NCI-H1417 (cell line): ENCODE measurements at places on chromosomes 11 and 22.

- no peak for DNase-seq
Measured at GRCh38 chr11:45384016-45384415, 97.9 kb upstream of the SYT13 start.

GRCh38 chr11:13338019-13338426 lies 60.4 kb downstream of the BMAL1 start:
- DNase-seq, result no peak

DNA sequence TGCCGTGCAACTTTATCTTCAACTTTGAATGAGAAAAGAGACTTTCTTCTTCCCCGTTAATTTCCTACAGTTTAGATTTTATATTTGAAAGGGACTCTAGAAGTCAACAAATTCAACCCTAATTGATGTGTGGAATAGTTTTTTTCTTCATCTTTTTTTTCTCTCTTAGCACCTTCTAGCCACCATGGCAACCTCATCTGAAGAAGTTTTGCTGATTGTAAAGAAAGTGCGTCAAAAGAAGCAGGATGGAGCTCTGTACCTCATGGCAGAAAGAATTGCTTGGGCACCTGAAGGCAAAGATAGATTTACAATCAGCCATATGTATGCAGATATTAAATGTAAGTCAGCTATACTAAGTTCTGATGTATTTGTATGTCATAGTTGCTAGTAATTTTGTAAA lies 10.5 kb downstream of the GTF2H1 start:
- no peak for DNase-seq

- no peak for DNase-seq
Measured at GRCh38 chr22:50199251-50199721, 1.5 kb upstream of the SELENOO start.

GRCh38 chr11:61164606-61165424 lies 3.6 kb upstream of the VPS37C start:
- DNase-seq, result peak; percentile 81

GRCh38 chr11:63599211-63600122 lies 14.8 kb downstream of the PLAAT3 start:
- no peak for DNase-seq

GRCh38 chr11:13667245-13667644 lies 1.2 kb upstream of the FAR1 start:
- peak; percentile 30 for DNase-seq

- DNase-seq, result peak; percentile 73
Measured at GRCh38 chr11:129278586-129279319, 86.6 kb upstream of the ARHGAP32 start.

DNA sequence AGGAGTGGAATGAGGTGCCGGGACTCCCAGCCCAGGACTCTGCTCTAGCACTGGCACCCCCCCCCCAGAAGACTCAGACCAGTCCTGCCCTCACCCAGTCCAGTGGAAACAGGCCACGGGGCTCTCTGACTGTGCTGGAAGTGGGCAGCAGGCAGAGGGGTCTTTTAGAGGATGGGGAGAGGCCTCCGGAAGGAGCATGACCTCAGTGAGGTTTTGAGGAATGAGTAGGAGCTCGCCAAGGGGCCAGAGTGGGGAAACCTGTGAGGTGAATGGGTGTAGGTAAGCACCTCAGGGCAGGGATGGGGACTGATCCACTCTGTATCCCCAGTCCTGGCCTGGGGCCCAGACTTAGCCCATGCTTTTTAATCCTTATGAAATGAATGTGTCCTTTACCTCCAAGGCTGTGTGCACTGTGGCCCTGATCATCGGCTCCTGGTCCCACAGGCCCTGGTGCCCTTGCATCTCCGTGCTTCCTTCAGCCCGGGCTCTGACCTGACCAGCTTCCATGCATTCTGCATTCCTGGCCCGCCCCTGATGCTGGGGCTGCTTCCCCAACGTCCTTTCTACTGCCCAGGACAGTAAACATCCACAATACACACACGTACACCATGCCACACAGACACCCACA lies 24.4 kb upstream of the RFPL3 start:
- no peak for DNase-seq

GRCh38 chr11:123083623-123084029 lies 21.7 kb upstream of the HSPA8 start:
- DNase-seq, result no peak

- no peak for DNase-seq
Measured at GRCh38 chr11:68549789-68550484, 89.4 kb downstream of the PPP6R3 start.

DNA sequence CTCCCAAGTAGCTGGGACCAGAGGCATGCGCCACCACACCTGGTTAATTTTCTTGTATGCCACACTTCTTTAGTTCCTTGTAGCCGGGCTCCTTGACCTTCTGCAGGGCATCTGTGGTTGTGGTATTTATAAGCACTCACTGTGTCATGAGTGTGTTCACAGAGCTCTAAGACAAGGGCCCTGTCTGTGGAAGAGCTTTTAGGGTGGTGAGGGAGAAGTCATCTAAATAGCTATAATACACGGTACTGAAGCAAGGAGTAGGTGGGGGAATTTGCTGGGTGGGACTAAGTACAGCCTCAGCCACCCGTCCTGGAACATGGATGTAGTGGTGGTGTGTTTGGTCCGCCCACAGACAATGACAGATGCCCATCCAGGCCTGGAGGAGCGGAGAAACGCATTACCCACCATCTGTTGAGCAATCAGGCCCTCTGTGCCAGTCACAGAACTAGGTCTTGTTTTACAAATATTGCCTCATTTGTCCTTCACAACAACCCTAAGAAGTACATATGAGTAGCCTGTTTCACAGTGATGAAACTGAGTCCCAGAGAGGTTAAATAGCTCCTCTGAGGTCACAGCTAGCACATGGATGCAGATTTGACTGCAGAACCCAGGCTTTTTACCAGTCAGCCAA lies 10.1 kb downstream of the ACO2 start:
- no peak for DNase-seq

DNA sequence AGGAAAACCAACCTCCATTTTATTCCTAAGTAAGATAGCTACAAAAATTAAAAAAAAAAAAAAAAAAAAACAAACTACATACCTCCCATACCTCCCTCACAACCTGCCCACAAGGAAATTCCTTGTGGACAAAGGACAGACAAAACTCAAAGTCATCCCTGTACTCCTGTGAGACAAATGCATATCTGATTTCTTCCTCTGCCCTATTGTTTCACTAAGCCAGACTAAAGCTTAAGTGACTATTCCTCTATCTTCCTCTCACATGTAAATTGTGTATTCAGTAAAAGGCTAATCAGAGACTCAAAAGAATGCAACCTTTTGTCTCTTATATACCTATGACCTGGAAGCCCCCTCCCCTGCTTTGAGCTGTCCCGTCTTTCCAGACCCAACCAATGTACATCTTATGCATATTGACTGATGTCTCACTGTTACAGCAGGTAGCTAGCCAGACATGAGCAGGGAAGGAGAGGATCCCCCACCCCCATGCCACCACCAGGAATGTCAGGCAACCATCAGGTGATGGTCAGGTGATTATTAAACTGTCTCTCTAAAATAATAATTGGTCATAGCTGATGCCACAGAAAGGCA lies 289.4 kb downstream of the SBF2 start:
- DNase-seq, result no peak

DNA sequence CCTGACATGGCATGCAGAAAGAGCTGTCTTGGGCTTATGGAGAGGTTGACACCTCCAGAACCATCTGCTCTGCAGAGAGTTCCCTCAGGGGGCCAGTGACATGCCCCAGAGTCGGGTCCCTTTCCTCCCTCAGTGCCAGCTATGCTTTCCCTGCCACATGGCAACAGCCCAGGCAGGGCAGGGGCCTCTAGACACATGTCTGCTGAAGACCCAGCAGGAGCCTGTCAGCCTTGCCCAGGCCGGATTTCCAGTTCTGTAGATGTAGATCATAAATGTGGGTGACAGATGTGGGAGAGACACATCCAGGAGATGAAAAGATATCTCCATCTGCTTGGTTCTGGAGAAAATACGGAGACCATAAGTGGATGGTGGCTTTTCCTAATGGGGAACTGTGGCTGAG lies 25.5 kb downstream of the NAV2 start:
- no peak for DNase-seq

- no peak for DNase-seq
Measured at GRCh38 chr11:126561327-126561893, 205.9 kb downstream of the ST3GAL4 start.

DNA sequence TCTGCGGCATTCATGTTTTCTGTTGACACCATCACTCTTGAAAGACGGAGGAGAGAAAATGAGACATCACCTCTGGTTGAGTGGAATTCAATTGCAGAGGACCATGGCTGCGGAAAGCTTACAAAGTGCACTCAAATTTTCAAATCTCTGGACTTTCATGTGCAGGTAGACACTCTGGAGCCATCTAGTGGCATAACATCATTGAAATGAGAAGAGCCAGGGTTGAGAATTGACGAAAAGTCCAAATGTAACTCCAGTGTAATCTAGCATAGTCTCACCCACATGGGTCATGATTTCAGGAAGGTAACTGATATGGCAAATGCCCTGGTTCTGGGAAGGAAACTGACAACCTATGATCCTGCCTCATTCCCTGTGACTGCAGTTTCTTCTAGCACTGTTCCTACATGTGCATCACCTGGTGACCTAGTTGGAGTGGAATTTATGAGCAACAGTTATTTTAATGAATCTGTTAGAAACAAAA lies 687.8 kb downstream of the KCNA4 start:
- peak; percentile 5 for DNase-seq

DNA sequence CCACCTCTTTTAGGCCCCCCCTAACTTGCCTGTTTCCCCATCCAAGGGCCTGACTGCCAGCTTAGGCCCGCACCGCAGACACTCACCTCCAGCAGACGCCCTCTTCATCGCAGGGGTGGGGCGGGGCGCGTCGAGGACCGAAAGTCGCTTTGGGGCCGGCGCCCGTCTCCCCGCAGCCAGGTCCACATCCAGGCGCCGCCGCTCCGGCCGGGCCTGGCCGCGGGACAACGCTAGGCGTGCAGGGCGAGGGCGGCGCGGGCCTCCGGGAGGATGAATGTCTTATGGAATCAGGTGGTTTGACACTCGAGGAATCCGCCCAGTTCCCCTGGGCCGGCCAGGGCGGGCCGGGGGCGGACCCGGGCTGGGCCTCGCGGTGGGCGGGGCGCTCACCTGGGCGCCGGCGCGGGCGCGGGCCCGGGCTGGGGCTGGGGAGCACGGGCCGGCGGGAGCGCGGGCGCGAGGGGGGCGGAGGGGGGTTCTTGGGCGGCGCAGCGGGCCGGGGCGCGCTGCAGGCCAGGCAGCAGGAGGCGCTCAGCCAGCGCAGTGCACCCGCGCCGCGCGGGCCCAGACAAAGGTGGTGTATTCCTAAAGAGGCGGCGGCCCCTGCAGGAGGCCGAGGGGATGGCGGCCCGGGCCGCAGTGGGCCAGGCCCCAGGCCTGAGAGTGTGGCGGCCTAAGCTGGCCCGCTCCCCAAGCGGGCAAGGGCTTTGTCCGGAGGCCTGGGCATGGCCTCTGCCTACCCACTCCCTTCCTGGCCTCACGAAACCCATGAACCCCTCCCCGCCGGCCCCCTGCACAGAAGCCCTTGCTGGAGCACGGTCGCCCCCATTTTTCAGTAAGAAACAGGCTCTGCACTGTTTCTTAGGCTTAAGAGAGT lies 177.6 kb downstream of the IGLL1 start:
- no peak for DNase-seq

DNA sequence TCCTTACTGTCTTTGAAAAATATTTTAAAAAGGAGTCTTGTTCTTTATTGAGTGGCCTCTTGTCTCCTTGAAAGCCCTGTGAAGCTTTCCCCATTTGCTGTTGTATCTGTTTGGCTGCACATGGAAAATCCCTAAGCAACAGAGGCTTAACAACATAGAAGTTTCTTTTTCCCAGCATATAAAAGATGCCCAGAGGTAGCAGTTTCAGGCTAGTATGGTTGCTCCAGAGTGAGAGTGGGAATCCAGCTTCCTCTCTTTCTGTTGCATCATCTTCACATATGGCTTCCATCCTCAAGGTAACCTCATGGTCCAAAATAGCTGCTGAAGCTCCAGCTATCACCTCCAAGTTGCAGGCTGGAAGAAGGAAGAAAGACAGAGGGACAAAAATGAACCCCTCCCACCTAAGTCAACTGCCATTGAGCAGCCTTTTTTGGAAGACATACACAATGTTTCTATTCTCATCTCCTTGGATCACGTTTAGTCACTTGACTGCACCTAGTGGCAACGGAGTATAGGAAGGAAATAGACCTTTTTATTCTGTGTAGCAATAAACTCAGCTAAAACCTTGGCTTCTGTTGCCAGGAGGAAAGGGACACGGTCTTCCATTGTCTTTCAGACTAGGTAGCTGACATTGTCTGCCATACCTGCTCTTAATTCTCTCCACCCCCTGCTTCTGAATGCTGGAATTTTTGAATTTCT lies 5.3 kb downstream of the CSF2RB start:
- no peak for DNase-seq

DNA sequence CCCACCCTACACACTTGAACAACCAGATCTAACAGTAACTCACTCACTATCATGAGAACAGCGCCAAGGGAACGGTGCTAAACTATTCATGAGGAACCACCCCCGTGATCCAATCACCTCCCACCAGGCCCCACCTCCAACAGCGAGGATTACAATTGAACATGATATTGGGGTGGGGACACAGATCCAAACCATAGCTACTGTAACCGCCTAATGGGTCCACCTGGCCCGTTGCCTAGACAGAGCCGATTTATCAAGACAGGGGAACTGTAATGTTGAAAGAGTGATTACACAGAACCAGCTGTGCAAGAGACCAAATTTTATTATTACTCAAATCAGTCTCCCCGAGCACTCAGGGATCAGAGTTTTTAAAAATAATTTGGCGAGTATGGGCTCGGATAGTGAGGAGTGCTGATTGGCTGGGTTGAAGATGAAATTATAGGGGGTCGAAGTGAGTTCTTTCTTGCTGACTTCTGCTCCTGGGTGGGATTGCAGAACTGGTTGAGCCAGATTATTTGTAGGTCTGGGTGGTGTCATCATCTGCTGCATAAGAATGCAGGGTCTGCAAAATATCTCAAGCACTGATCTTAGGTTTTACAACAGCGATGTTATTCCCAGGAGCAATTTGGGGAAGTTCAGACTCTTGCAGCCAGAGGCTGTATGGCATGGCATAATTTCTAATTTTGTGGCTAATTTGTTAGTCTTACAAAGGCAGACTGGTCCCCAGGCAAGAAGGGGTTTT lies 17.9 kb upstream of the ZC3H12C start:
- DNase-seq, result no peak

GRCh38 chr11:59283311-59283710 lies 70.6 kb upstream of the MPEG1 start:
- DNase-seq, result no peak

GRCh38 chr11:117076941-117077691 lies 21.1 kb downstream of the SIK3 start:
- peak; percentile 39 for DNase-seq

GRCh38 chr11:80451105-80451504 lies 1010.3 kb upstream of the TENM4 start:
- DNase-seq, result no peak
